NCI-H460 (cell line): ENCODE measurements at places on chromosomes 1 and 21.

DNA sequence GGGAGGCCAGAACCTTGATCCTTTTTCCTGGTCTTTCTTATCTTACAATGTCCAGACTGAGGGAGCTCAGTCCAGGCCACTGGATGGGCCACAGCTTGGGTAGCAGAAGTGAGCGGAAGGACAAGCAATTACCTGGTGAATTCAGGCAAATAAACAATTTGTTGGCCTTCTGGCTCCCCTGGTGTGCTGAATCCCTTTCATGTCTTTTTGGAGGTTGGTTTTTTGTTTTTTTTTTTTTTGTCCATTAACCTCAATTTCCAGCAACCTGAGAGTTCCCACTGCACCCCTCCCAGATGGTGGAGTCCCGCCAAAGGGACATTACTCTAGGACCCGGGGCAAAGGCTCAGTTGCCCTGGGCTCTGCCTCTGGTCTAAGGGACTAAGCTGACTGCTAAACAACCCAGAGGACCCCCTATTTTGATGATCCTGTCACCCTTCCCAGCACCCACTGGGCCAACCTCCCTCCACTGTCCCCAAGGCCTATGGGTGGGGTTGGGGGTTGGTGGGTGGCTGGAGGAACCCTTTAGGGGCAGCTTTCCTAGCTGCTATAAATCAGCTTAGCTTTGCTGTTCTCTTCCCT is 85.5 kb downstream of the KCND3 start:
- no peak for DNase-seq

DNA sequence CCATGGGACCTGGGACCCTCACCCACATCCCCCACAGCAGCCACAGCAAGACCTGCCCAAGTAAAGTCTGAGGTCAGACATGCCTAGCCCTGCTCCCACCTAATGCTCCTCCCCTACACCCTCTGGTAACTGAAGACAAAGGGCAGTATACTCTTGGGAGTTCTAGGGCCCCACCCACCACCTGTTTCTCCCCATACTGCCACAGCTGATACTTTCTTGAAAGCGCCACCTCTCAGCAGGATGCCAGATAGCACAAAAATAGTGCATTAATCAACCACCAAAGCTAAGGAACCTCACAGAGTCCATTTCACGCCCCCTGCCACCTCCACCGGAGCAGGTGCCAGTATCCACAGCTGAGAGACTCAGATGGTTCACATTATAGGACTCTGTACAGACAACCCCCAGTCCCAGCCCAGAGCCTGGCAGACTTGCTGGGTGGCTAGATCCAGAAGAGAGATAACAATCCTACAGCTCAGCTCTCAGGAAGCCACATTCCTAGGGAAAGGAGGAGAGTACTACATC is 238.1 kb downstream of the LRRC40 start:
- no peak for DNase-seq

DNA sequence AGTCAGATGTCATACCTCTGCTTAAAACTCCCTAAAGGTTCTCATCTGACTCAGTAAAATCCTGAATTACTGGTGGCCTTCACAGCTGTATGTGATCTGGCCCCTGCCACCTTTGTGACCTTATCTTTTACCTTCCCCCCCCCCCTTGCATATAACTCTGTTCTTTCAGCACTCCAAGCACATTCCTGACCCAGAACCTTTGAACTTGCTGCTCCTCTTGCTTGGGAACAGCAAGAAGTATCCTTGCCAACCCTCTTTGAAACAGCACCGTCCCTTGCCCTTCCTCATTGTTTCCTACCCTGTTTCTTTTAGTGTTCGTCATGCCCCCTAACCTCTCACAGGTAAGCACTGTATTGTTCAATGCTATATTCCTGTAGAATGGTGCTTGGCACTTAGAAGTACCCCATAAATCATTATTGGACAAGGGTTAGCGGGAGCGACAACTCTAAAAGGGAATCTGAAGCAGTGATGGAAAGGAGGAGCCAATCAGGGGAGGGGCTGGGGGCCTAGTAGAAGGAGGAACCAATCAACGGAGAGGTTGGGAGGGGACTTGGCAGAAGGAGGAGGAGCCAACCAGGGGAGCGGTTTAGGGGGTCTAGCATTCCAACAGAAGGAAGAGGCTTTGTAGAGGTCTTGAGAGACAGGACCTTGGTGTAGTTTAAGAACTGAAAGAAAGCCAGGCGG is 13.9 kb downstream of the CACHD1 start:
- no peak for DNase-seq

GRCh38 chr1:228783418-228784040 is 48.2 kb downstream of the RHOU start:
- DNase-seq: no peak

DNA sequence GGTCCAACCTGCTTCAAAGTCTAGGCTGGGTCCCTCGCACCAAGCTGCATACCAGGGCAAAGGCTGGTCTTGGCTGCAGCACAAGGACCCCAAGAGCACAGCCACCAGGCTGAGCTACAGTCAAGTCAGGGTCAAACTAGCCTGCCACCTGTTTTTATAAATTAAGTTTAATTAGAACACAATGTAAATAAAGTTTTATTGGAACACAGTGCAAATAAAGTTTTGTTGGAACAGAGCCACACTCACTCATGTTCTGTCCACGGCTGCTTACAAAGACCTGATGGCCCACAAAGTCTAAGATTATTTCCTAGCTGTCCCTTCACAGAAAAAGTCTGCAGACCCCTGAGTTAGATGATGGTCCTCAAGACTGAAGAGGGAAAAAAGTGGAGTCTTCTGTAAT is 66.2 kb downstream of the MRPL37 start:
- no peak for DNase-seq

DNA sequence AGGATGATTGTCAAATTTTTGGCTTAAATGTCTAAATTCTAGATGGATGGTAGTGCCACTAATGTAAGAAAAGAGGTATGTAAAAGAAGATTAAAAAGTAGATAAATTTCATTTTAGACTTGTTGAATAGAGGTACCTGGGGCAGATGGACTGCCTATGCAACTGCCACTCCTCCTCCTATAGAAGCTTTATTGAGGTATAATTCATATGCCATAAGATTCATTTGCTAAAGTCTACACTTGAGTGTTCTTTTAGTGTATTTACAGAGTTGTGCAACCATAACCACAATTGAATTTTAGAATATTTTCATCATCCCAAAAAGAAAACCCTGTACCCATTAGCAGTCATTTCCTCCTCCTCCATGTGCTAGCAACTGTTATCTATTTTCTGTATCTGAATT is 70.6 kb downstream of the FNBP1L start:
- DNase-seq: no peak

- no peak for DNase-seq
These were observed 39.0 kb downstream of the GDAP2 start for GRCh38 chr1:117890452-117890851.

GRCh38 chr1:7101187-7101586 is 315.9 kb downstream of the CAMTA1 start:
- no peak for DNase-seq

DNA sequence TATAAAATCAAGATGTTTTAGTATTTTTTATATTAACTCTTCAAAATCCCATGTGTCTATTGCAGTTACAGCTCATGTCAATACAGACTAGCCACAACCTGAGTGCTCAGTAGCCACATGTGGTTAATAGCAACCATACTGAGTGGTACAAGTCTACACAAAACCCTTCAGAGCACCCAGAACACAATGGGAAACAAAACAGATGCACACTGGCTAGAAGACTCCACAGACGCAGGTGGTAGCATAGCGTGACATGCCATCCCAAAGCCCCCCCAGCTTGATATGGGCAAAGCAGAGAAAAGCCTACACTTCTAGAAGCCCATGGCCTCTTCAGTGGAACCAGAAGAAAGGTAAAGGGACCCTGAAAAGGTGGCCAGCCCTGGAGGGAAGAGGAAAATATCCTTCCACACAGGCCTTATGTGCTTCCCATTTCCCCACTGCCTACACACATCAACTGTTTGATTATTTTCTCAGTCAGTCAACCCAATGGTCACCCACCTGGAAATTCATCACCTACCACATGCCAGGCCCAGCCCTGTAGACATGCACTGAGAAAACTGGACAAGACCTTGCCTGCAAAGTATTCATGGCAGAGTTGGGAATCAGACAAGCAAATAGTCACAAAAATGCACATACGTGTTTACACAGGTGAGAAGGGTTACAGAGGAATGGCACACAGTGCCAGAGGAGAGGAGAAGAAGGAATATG is 175.0 kb downstream of the VAV3 start:
- no peak for DNase-seq

DNA sequence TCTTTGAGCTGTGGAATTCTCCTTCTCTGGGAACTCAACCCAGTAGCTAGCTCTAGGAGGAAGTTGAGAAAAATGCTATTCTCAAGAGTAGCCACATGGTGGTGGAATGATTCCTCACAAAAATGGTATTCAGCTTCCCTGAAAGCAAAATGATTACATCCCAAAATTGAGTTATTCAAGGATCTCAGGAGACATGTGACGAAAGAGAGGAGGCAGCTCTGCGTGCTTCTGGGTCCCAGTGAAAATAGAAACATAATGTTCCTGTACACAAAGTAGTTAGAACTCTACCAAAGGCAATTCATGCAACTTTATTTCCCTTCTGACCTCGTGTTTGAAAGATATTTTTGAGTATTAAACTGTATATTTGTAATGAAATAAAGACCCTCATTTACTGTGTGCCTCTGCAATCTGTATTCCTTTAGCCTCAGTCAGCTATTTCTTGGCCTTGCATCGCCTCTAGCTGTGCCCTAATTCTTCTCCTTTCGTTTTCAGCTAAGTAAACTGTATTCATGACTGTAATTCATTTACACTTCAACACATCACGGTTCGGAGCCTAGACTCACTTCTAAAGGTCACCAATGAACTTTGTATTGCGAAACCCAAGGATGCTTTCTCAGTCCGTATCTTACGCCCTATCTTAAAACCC is 167.3 kb downstream of the FASLG start:
- DNase-seq: peak; percentile 89

DNA sequence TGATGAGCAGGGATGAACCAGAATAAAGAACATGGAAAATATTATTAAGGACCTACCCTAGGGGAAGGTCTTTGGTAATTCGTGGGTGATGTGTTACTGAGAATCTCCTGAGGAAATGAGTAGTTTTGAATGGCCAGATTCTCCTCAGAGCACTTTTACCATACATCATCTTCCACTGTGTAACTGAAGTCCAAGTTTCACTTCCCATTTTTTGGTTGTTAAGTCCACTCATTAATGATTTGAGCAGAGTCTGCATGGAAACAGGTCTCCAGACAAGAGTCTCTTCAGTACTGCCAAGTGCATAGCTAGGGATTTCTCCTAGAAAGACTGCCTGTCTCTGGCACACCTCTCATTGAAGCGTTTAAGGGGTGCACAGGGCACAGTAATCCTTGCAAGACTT is 48.7 kb upstream of the PCP4 start:
- DNase-seq: no peak

DNA sequence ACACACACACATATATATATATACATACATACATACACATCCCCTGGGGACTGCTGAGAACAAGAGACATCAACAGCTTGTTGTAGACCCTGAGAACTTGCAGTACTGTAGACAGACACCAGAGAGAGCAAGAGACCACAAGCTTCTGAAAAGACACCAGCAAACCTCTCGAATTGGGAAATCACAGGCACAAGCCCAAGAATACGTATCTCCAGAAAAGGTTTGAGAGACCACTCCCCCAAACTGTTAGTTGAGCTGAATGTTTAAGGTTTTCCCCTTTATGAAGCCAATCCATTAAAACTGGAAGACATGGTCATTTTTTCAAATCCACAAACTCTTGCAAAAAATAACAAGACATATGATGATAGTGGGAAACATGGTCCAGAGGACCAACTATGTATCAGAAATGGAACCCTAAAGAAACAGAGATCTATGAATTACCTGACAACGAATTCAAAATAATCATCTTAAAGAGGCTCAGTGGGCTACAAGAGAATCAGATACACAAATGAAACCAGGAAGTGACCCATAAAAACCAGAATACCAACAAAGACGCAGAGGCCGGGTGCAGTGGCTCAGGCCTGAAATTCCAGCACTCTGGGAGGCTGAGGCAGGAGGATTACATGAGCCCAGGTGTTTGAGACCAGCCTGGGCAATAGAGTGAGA is 45.1 kb downstream of the SLC2A1 start:
- DNase-seq: peak; percentile 76

DNA sequence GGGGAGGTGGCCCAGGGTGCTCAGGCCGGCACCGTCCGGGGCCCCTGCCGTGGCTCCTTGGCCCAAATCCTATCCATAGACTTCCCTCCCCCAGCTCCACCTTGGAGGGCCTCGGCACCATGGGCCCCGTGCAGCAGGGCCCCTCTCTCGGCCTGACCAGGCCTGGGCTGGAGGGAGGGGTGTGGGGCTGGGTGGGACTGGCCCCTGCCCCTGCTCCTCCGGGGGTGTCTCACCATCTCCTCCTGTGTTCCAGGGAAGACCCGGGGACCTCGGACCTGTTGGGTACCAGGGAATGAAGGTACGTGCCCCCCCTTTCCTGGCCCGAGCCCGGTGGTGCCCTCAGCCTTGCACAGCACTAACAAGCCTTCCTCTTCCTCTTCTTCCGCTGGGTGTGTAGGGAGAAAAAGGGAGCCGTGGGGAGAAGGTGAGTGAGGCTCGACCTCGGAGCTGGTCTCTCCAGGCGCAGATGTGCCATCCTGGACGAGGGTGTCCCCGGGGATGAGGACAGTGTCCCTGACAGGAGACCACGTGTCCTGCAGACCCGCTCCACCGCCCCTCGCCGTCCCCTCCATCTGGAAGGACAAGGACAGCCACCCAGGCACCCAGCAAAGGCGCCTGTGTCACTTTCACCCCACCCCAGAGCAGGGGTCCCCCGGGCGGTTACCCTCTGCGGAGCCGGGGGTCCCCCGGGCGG is 7.9 kb downstream of the COL6A1 start:
- no peak for DNase-seq
